Stimulated activated CD8-positive, alpha-beta memory T cell treated with anti-CD3 and anti-CD28 coated beads, Interleukin-2, amount 100 ng/mL, for 48 hours (primary cell): ENCODE measurements at places on chromosomes 3 and 15.

GRCh38 chr15:27196691-27197090 lies 225.7 kb downstream of the GABRG3 start:
- no peak for DNase-seq

GRCh38 chr3:150068440-150069153 lies 97.9 kb upstream of the PFN2 start:
- no peak for DNase-seq

GRCh38 chr3:14913071-14913925 lies 34.1 kb upstream of the NR2C2 start:
- DNase-seq: no peak

GRCh38 chr15:93073465-93073952 lies 15.5 kb downstream of the RGMA start:
- DNase-seq: no peak

DNA sequence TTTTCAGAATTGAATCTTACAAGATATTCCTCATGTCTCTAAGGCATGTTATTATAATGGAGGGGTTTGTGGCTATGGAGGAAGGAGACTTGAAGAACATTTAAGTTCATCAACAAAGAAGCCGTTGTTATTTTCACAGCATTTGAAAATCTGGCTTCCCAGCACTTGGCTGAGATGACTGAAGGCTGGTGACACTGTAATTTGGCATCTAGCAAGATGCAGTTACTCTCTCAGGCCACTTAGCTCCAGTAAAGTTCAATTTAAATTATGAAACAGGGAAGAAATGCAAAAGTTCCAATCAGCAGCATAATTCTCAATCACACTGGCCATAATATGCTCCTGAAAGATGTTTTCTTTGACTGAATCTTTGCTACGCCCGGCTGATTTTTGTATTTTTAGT lies 139.4 kb upstream of the NUDT16 start:
- DNase-seq: no peak

DNA sequence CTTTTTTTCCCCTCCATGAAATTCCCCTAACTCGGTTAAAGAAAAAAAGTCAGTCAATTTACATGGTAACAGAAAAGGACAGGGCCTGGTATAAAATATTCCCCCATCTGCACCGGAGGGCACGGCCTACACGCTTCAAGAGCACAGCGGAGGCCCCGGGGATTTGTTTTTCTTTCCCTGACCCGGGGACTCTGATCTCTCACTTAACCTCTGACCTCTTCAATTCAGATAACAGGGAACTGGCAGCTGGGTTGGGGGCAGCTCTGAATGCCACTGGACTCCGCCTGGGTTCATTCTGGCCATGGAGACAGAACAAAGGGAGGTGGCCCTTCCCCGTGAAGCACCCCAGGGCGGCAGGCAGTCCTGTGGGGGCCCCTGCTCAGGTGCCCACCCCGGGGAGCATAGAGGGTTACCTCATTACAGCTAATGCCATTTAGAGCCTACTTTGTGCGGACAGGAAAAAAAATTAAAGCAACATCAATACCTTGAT lies 257.5 kb downstream of the SHQ1 start:
- DNase-seq: no peak

- DNase-seq: no peak
These were observed 41.3 kb downstream of the ETV5 start for GRCh38 chr3:186067360-186068242.

DNA sequence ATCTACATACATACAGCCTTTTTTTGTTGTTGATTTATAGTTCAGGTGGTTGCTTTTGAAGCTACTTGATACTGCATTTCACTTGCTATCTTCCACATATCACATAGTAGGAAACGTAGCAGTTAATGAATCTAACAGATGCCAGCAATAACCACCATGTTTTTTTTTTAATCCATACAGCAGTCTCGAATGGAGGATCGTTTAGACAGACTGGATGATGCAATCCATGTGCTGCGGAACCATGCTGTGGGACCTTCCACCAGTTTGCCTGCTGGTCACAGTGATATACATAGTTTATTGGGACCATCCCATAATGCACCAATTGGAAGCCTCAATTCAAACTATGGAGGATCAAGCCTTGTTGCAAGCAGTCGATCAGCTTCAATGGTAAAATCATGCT lies 123.2 kb upstream of the CGNL1 start:
- DNase-seq: no peak

DNA sequence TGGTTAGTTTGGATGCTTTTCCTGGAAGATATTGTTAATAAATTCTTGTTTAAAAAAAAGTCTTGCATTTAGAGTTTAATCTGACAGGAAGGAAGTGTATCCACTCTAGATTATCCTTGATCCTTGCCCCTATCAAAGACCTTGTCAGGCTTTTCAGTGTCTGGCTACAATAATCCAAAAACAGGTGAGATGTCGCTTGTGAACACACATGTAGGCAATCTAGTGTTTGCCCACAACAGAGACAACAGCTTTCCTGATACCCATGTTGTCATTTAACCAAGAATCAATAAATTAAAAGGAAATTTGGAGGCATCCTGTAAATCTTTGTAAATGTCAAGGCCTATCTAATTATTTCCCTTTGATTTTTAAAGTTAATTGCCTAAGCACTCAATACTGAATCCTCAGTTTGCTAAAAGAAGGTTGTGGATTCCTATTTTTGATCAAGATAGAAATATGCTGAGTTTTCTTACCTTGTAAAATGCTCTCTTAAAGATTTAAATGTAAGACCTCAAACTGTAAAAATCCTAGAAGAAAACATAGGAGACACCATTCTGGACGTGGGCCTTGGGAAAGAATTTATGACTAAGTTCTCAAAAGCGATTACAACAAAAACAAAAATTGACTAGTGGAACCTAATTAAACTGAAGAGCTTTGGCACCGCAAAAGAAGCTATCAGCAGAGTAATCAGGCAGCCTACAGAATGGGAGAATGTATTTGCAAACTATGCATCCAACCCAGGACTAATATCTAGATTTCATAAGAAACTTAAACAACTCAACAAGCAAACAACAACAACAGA lies 207.7 kb downstream of the NAALADL2 start:
- DNase-seq: no peak

DNA sequence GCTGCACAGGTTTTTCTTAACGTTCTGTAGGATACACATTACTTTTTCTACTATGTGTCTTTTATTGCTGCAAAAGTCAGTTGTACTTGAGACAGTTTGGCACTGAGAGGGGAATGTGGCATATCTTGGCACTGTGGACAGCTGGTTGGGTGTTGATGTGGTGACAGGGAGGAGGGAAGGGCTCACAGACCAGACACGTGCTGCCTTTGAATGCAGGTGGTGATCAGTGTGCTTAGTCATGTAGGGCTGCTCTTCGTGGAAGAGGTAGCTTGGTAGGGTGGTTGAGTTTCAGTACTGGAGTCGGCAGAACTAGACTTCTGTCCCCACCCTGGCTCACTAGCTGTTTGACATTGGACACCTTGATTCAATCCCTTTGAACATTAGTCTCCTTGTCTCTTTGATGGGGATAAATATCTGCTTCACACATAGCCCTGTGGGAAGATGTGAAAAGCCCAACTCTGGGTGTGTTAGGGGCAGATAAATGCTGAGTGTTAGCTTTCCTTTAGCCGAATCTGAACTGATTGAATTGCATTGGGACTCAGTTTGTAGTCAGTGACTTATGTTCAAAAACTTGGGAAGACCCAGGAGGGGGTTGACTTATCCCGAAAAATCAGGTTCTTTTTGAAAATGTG lies 108.4 kb downstream of the PTPRG start:
- no peak for DNase-seq

DNA sequence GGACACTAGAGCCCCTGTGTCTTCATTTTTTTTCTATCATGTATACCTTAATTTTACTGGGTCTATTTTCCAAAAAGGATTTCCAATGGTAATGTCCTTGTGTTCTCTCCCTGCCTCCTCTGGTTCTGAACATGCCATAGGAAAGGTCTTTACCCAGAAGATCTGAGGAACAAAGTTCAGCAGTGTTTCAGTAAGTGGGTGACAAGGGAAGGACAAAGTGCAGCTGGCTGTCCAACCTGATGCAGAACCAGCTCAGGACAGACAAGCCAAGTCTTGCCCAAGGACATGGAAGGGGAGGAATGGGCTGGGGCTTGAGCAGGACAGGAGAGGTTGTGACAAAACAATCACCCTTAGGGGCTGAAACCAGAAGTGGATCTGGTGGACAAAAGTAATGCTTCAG lies 61.2 kb upstream of the STRIT1 start:
- DNase-seq: no peak

DNA sequence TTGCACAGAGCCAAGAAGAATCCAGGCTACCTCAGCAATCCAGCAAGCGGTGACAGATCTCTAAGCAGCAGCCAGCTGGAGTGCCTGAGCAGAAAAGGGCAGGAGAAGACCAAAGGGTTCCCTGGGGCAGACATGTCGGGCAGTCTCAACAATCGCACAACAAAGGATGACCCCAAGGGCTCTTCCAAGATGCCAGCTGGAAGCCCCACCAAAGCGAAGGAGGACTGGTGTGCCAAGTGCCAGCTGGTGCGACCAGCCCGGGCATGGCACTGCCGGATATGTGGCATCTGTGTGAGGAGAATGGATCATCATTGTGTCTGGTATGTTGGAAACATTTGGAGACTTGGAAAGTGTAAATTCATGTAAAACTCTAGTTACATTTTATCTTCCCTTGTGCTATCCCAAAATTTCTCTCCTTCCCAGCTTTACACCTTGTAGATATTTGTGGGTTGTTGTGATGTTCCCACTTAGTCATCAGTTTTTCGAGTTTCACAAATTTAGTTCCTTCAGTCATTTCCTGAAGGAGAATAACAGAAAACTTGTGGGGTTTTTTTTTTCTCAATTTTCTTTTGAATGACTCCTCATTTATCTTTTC lies 6.4 kb downstream of the ZDHHC23 start:
- no peak for DNase-seq
